ENCODE measurements at places on chromosomes 6 and 20.
A peak's percentile ranks its signal among the peaks of the same experiment; 100 is the strongest.

DNA sequence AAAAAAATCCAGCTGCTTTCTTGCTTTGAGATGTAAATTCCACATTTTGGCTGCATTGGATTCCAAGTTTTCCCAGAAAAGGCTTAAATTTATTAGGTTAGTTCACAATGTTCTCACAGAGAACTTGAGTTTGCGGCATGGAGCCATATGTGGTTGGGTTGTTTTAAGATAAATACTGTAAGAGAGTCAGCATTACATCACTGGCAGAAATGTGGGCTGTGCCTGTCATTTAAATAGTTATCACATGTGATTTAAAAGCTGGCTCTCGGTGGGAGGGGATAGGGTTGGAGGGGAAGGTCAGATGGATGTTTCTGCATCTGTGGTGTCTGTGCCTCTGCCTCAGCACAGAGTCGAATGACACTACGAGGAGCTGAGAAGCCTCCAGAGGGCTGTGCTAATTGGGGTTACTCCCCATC, 73.8 kb upstream of the SCP2D1 start:
- DNase-seq, result no peak

GRCh38 chr6:126056355-126057004, 70.1 kb downstream of the TRMT11 start:
- DNase-seq, result no peak

DNA sequence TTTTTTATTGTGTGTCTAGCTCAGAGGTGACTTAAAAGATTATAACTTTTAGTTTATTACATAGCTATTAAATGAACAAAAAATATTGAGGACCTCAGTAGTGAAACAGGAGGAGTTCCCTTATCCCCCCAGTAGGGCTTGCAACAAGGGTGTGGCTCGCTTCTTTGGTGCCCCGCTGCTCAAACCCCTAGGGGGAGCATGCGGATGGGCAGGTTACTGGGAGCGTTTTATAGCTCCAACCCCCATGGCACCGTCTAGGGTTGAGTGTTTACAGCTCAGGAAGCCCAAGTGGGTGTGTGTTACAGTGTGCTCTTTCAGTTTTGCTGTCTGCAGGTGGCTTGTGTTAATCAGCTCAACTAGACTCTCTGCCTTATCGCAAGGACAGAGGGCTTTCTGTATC, 1513.7 kb downstream of the GRIK2 start:
- no peak for DNase-seq

GRCh38 chr20:39954621-39955020, 734.4 kb downstream of the MAFB start:
- no peak for DNase-seq

GRCh38 chr6:130936933-130937332, 109.7 kb downstream of the SMLR1 start:
- DNase-seq, result no peak

DNA sequence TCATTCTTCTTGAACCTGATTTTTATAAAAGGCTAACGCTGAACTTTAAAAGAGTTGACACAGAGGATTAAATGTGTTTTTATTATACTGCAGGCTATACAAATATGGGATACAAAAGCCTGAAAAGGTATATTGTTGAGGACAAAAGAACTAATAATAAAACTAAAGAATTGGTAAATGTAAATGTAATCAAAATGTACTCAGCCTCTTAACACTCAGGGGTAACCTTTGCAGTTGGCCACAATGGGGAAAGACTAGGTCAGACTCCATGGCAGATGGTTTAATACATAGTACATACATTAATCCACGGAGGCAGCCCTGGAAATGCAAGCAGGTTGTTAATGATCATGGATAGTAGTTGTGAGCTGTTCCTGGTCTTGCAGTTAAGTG, 57.5 kb downstream of the SOBP start:
- no peak for DNase-seq

GRCh38 chr20:49539481-49540231, 28.3 kb downstream of the PTGIS start:
- DNase-seq, result no peak

- DNase-seq, result no peak
These were observed 597.0 kb downstream of the EYS start for GRCh38 chr6:65110031-65110430.

- DNase-seq, result no peak
These were observed 49.6 kb downstream of the SLC2A12 start for GRCh38 chr6:134002821-134003220.

DNA sequence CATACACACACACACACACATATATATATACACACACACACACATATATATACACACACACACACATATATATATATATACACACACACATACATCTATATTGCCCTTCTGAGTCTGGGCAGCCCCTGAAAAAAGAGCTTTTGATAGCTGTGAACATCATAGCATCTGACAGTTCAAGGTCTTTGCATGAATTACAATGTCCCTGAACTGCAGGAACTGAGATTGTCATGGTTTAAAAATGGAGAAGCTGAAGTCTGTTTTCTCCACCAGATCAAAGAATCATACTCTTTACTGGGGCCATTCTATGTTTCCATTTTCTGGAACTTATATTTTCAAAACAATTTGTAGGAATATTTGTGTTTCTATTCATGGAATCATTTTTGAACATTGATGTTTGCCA, 189.8 kb downstream of the ZDHHC14 start:
- DNase-seq, result no peak

GRCh38 chr6:10658910-10659698, 35.3 kb downstream of the C6orf52 start:
- no peak for DNase-seq

DNA sequence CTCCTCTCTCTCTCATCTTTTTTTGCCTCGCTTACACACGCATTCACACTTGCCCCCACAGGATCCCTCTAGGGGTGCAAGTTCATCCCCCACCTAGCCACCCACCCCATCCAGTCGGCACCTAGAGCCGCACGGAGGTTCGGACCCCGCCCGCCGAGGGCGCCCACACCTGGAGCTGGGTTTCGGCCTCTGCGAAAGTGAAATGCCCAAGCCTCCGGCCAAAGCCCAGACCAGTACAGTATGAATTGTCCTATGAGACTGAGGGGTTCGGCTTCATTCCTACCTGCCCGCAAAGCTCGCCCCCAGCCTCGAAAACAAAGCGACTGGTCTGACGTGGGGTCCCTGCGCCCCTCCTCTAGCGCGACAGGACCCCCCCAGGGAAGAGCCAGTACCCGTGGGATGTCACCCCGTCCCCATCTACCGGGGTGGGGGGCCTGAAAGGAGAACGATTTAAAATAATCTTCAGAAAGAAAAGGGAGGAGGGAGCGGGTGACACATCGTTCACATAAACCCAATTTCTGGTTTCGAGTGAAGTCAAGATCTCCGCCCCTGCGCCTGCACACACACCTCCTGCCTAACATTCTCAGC, 1.5 kb downstream of the TFAP2A start:
- DNase-seq, result no peak

DNA sequence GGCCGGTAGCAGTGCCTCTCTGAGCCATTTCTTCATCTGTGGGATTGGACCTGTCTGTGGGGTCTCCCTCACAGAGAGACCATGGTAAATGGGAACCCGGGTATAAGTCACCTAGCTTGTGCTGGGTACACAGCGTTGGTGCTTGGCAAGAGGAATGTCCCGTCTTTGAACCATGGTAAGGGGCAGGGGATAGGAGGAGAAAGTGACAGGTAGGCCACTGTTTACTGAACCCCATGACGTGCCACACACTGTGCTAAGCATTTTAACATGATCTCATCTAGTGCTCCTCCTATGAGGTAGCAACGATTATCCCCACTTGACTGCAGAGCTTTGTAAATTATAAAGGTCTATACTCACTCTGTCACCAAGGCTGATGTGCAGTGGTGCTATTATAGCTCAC, 600 bp upstream of the TNNC2 start:
- no peak for DNase-seq

DNA sequence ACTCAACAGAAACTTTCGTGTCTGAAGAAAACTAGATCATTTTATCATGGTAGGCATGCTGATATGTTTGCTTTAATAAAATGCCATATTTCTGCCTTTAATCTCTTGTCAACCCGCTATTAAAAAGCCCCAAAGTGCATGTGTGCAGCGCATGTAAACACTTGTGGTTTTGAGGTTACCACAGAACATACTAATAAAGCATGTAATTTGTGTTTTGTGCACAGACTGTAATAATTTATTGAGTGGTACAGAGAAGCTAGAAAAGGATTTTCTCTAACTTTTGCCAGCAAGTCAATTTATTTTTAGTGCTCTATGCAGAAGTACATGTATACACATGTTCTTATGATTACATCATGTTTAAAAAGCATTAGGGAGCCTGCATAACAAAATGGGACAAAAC, 349.9 kb upstream of the SLC35B3 start:
- DNase-seq, result no peak

- DNase-seq, result no peak
These were observed 126.4 kb downstream of the MMUT start for GRCh38 chr6:49336514-49337131.

- no peak for DNase-seq
These were observed 37.1 kb downstream of the SLC22A23 start for GRCh38 chr6:3419624-3420272.

GRCh38 chr6:20584100-20584731, 50.0 kb downstream of the CDKAL1 start:
- DNase-seq, result no peak

GRCh38 chr6:31403283-31404060, at the start of gene MICA:
MICA (plus strand) TSS chr6:31403595; CDS start chr6:31403633, 38 bp downstream.
- DNase-seq, result peak; percentile 67

- DNase-seq, result no peak
These were observed 590.7 kb downstream of the MEI4 start for GRCh38 chr6:78243519-78243918.

Measured in stimulated activated CD4-positive, alpha-beta T cell treated with anti-CD3 and anti-CD28 coated beads, Interleukin-4, amount 100 ng/mL, for 4 hours (primary cell).